Stimulated activated CD8-positive, alpha-beta memory T cell treated with anti-CD3 and anti-CD28 coated beads, Interleukin-15, amount 100 ng/mL, for 1 hour (primary cell): ENCODE measurements at places on chromosomes 6 and 20.

- no peak for DNase-seq
Measured at GRCh38 chr6:127923135-127923534, 22.3 kb upstream of the THEMIS start.

DNA sequence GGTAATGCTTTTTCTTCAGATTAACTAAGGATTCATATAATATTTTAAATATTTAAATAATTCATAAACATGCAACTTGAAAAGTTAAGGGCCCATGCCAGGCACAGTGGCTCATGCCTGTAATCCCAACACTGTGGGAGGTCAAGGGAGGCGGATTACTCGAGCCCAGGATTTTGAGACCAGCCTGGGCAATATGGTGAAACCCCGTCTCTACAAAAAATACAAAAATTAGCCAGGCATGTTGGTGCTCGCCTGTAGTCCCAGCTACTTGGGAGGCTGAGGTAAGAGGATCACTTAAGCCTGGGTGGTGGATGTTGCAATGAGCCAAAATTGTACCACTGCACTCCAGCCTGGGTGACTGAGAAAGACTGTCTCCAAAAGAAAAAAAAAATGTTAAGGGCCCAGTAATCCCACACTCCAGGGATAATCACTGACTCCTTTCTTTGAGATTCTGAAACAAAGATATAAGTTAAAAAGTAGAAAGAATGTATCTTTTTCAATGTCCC lies 7.9 kb upstream of the RIN2 start:
- DNase-seq: no peak

- no peak for DNase-seq
Measured at GRCh38 chr20:63159826-63160640, 55.9 kb downstream of the YTHDF1 start.

DNA sequence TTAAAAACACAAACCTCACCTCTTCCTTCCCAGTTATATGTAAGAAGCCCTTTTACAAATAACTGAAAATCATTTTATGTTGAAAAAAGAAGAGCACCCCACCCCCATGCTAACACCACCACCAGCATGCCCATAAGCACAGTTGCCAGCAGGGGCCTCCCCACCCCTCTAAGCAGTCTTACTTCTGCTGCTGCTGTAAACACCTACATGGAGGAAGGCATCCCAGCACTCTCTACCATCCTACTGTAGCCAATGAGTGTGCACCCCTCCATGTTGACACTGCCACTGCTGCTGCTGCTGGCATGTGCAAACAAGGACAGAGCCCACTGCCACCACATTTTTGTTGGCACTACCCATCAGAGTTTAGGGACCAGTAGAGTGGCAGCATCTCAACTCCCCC lies 49.6 kb upstream of the PHIP start:
- no peak for DNase-seq

- no peak for DNase-seq
Measured at GRCh38 chr6:4388675-4389074, 253.3 kb upstream of the ECI2 start.
